IPS DF 6.9 (cell line): ENCODE measurements at places on chromosomes 2 and 18.
A peak's percentile ranks its signal among the peaks of the same experiment; 100 is the strongest.

- H3K36me3 ChIP-seq: no peaks in the 10 kb centered on the region
- H3K27ac ChIP-seq: no peak overlapping the region
- H3K27me3 ChIP-seq: no peaks in the 10 kb centered on the region
Measured at GRCh38 chr2:202113571-202114142, 40.6 kb downstream of the KIAA2012 start.

GRCh38 chr2:25939257-25939668, 43.0 kb downstream of the KIF3C start:
- no peaks in the 10 kb centered on the region for H3K4me1 ChIP-seq
- H3K36me3 ChIP-seq: 0 out of 2 replicates have a peak, but pooled peaks cover 2% of the 10 kb centered on the region
- H3K4me3 ChIP-seq: no peak overlapping the region
- no peak for DNase-seq
- no peak overlapping the region for H3K27ac ChIP-seq

- no peak for DNase-seq
- H3K36me3 ChIP-seq: no peaks in the 10 kb centered on the region
- no peaks in the 10 kb centered on the region for H3K4me1 ChIP-seq
- H3K27ac ChIP-seq: no peak overlapping the region
- H3K4me3 ChIP-seq: no peak overlapping the region
Measured at GRCh38 chr2:1518867-1519530, 105.7 kb downstream of the TPO start.

DNA sequence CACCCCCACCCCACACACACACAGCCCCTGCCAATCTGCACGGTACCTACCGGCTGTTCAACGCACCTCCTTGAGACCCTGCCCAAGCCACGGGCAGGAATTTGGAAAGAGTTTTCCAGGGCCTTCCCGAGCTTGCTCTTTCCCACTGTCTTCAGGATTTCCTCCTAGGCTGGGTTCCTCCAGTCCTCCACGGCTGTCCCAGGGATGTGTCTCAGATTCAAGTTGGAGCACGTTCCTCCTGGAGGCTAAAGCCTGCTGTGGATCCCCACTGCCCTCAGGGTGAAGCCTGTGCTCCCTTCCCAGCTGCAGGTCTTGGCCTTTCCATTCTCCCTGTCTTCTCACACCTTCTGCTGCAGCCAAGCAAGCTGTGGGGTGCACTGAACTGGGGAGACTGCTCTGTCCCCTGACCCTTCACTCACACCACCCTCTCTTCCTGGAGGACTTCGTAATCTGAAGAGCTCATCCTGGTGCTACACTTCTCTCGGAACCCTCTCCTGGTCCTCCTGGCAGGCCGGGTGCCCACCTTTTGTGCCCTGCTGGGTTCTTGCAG, 54.9 kb upstream of the HS6ST1 start:
- DNase-seq: no peak
- no peaks in the 10 kb centered on the region for H3K27me3 ChIP-seq
- peaks cover 4% of the 10 kb centered on the region for H3K4me1 ChIP-seq
- no peak overlapping the region for H3K27ac ChIP-seq

GRCh38 chr2:230909841-230910545, 15.0 kb downstream of the GPR55 start:
- H3K4me1 ChIP-seq: peaks cover 5% of the 10 kb centered on the region
- no peak for DNase-seq
- no peaks in the 10 kb centered on the region; the same call in 1 of the 2 replicates for H3K27me3 ChIP-seq
- H3K4me3 ChIP-seq: no peak overlapping the region
- no peaks in the 10 kb centered on the region for H3K36me3 ChIP-seq

DNA sequence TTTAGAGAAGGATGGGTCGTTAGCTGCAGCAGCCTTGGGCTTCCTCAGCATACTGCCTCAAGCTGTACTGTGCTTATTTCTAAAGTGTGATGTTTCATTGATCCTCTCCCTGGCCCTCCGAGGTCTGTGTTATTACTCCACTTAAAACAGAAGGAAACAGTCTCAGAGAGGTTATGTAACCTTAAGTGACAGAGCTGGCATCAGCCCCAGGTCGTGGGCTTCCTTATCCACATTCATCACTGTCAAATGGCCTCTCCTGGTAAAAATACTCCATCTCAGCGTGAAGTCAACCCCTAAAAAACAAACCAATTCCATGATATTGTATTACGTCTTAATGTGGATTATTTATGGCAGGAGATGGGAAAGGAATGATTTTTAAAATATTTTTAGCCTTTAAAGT, 153.3 kb upstream of the NOSTRIN start:
- DNase-seq: no peak
- H3K36me3 ChIP-seq: no peaks in the 10 kb centered on the region
- no peaks in the 10 kb centered on the region for H3K27me3 ChIP-seq
- no peak overlapping the region for H3K27ac ChIP-seq
- H3K4me1 ChIP-seq: peaks cover 8% of the 10 kb centered on the region; the same call in 1 of the 2 replicates

- no peak overlapping the region for H3K27ac ChIP-seq
- peaks cover 1% of the 10 kb centered on the region; the same call in 1 of the 2 replicates for H3K4me1 ChIP-seq
- no peak overlapping the region for H3K4me3 ChIP-seq
- no peaks in the 10 kb centered on the region for H3K27me3 ChIP-seq
- DNase-seq: no peak
Measured at GRCh38 chr18:77651441-77651840, 401.8 kb downstream of the GALR1 start.

GRCh38 chr2:34188464-34189303, 589.6 kb upstream of the FAM98A start:
- no peaks in the 10 kb centered on the region; the same call in 1 of the 2 replicates for H3K4me1 ChIP-seq
- H3K27ac ChIP-seq: no peak overlapping the region
- no peak for DNase-seq

DNA sequence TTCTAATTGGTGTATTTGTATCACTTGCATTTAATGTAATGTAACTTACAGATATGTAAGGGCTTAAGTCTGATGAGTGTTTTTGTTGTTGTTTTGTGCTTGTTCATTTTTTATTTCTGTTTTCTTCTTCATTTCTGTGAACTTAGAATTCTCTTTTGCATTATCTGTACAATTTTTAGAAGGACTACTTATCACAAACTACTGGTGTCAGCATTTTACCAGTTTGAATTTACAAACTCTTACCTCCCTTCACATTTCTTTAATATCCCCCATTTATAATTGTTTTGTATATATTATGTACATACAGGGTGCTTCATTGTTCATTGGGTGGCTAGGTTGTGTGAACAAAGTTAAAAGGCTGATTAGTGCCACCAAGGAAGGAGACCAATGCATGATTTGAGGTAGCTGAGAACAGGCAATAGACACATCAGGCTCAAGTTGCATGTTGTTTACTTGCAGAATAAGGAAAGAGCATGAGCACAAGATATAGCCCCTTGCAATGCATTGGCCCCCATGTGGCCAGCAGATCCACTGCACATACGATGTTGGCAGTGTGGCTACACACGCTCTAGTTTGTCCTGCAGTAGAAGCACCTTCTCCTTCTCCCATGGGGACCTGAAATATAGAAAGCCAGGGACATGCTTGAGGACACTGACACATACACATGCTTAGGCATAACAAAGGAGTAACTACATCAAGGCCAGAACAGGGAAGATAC, 198.2 kb downstream of the CD8B2 start:
- no peaks in the 10 kb centered on the region for H3K4me1 ChIP-seq
- H3K27ac ChIP-seq: no peak overlapping the region
- no peaks in the 10 kb centered on the region for H3K36me3 ChIP-seq
- no peaks in the 10 kb centered on the region for H3K27me3 ChIP-seq
- no peak for DNase-seq

GRCh38 chr18:9335697-9336045, 1.1 kb downstream of the TWSG1 start:
- DNase-seq: no peak
- H3K27me3 ChIP-seq: no peaks in the 10 kb centered on the region
- peak overlapping the region; percentile 96; the same call in 1 of the 2 replicates for H3K4me3 ChIP-seq
- no peaks in the 10 kb centered on the region for H3K36me3 ChIP-seq

GRCh38 chr2:62354771-62355561, 151.0 kb downstream of the TMEM17 start:
- no peaks in the 10 kb centered on the region for H3K36me3 ChIP-seq
- H3K4me3 ChIP-seq: no peak overlapping the region
- H3K4me1 ChIP-seq: no peaks in the 10 kb centered on the region
- H3K27ac ChIP-seq: no peak overlapping the region
- H3K27me3 ChIP-seq: no peaks in the 10 kb centered on the region

DNA sequence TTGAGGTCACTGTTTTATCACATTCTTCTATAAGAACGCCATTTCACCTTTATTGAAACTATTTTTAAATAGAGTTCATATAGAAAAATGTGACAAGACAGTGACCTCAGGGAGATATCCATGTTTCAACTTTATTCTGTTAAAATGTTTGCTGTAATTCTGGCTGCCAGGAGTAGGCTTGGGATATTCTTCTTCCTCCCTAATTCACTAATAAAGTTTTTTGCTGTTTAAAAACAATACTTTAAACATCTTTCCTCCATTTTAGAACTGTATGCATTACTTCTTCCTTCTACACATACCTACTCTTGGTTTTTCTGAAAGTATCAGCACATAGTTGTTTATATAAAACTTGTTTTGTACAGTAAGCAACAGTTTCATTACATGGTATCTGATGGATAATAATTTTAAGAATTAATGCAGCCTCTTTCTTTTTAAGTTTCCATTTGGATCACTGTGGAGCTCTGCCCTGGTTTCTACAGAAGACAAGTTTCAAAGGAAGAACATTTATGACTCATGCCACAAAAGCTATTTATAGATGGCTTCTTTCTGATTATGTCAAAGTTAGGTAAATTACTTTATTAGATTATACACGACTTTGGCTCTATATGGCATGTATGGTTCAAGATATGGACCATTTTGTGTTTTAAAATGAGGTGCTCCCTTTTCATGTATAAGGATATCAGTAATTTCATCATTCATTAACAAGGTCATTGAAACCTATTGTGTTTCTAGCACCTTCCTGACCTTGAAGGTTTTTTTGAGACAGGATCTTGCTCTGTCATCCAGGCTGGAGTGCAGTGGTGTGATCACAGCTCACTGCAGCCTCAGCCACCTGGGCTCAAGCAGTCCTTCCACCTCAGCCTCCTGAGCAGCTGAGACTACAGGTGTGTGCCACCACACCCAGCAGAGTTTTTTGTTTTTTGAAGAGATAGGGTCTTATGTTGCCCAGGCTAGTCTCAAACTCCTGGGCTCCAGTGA, 7.2 kb downstream of the CPSF3 start:
- H3K36me3 ChIP-seq: peaks cover 10% of the 10 kb centered on the region; the same call in 1 of the 2 replicates
- DNase-seq: no peak
- no peaks in the 10 kb centered on the region for H3K4me1 ChIP-seq
- no peaks in the 10 kb centered on the region for H3K27me3 ChIP-seq
- H3K4me3 ChIP-seq: no peak overlapping the region
- no peak overlapping the region for H3K27ac ChIP-seq

GRCh38 chr2:38754506-38754905, 3.3 kb upstream of the SRSF7 start:
- H3K27ac ChIP-seq: no peak overlapping the region
- H3K36me3 ChIP-seq: no peaks in the 10 kb centered on the region; the same call in 1 of the 2 replicates
- H3K4me1 ChIP-seq: no peaks in the 10 kb centered on the region
- H3K27me3 ChIP-seq: no peaks in the 10 kb centered on the region
- H3K4me3 ChIP-seq: no peak overlapping the region

GRCh38 chr18:62660691-62661090, 54.6 kb upstream of the PHLPP1 start:
- no peak overlapping the region for H3K4me3 ChIP-seq
- DNase-seq: no peak
- H3K27me3 ChIP-seq: no peaks in the 10 kb centered on the region
- H3K4me1 ChIP-seq: no peaks in the 10 kb centered on the region
- no peak overlapping the region for H3K27ac ChIP-seq

GRCh38 chr2:10993001-10993481, 81.3 kb downstream of the KCNF1 start:
- no peak overlapping the region for H3K27ac ChIP-seq
- no peaks in the 10 kb centered on the region for H3K36me3 ChIP-seq
- H3K4me3 ChIP-seq: no peak overlapping the region
- no peaks in the 10 kb centered on the region for H3K27me3 ChIP-seq

DNA sequence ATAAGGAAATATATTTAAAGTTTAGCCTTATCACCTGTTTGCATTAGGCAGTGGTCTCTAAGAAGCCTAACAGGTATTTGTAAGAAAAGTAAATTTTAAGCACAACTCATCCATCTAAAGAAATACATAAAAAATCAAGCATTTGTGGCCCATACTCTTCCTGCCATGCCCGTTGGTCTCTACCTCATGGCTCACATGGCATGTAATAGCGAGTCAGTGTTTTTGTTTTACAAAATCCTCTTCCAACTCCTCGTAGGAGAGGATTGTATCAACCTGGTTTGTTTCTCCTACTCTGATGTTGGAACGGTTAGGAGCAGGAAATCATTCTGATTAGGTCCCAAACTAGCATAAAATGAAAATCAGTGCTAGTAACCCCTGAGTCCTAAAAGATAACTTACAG, 91.8 kb downstream of the FMNL2 start:
- H3K36me3 ChIP-seq: no peaks in the 10 kb centered on the region
- no peaks in the 10 kb centered on the region; the same call in 1 of the 2 replicates for H3K4me1 ChIP-seq
- DNase-seq: no peak

DNA sequence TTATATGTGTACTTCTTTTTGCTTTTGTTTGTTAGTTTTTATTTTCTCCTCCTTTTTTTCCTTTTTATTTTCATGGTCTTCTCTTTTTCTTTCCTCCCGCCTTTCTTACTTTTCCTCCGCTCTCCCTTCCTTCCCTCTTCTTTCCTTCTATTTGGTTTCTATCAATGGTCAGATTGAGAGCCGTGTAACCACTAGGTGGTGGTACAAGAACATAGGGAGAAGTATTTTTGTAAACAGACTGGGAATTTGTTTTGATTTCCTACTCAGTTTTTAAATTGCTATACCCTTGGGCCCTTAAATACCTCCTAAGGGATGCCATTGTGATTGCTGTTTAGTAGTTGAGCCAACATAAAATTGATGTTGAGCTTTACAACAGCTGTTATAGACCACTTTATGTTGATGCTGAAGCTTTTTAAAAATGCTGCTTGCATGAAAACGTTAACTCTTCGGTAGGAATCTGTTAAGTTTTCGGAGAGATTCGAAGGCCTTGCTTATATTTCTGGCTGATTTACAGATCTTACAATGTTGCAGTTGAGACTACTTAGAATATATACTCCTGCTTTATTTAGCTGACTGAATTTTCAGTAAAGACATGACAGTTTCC, 124.2 kb downstream of the UBE2E3 start:
- H3K4me3 ChIP-seq: no peak overlapping the region
- H3K4me1 ChIP-seq: no peaks in the 10 kb centered on the region; the same call in 1 of the 2 replicates
- no peaks in the 10 kb centered on the region for H3K36me3 ChIP-seq
- DNase-seq: peak; percentile 9
- H3K27me3 ChIP-seq: no peaks in the 10 kb centered on the region
- no peak overlapping the region for H3K27ac ChIP-seq

DNA sequence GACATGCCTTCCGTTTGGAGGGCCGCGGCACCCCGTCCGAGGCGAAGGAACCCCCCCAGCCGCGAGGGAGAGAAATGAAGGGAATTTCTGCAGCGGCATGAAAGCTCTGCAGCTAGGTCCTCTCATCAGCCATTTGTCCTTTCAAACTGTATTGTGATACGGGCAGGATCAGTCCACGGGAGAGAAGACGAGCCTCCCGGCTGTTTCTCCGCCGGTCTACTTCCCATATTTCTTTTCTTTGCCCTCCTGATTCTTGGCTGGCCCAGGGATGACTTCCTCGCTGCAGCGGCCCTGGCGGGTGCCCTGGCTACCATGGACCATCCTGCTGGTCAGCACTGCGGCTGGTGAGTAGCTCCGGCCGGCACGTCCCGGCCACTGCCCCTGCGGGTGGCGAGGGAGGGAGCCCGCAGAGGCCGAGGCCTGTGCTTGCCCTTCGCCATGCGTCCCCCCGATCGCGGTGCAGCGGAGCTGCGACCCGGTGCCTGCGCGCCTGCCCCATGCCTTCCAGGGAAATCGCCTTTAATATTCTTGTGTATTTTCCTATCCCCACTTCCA, 1.2 kb downstream of the BMPR2 start:
- H3K4me3 ChIP-seq: peak overlapping the region; percentile 99
- no peaks in the 10 kb centered on the region for H3K27me3 ChIP-seq
- no peaks in the 10 kb centered on the region for H3K36me3 ChIP-seq
- DNase-seq: no peak
